ENCODE measurements at places on chromosomes 3 and 15. TPM values are rescaled to one million over a fixed set of nuclear protein-coding genes. Genes with fewer than 3 reads are reported as not detected.

DNA sequence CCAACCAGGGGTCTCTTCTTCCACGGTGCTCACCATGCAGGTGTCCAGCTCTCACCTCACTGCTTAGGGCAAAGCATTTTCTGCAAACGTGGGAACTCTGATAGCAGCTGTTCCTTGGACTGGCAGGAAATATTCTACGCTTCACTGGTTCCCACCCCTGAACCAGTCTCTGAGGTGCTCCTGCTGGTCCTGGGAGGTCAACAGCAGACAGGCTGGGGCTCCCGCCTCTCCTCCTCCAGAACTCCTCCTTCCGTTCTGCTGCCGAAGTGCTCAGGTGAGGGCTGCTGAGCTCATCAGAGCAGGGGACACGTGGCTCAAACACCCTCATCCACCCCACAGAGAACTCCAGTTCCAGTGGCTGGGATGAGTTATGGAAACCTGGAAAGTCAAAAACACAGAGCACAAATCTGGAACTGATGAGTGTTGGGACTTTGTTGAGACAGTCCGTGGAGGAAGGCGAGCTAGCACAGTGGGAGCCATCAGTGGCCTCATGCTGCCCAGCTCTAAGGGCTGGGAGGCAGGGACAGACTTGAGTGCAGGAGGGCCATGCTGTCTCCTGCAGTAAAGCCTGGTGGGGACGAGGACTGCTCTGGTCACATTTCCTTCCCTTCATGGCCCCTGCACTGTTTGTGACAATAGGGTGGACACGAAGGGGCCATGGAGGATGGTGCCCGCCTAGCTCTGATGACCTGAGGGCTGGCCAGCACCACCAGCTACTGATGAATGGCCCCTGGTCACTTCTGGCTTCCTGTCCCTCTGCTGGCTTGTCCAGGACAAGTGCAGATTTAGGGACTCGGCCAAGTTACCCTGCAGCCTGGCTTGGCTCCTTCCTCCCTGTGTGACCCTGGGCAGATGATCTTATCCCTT is 137.8 kb downstream of the KLF13 start:
- DNase-seq, result no peak

Gene POLG
- total RNA-seq, result 53.4 TPM

DNA sequence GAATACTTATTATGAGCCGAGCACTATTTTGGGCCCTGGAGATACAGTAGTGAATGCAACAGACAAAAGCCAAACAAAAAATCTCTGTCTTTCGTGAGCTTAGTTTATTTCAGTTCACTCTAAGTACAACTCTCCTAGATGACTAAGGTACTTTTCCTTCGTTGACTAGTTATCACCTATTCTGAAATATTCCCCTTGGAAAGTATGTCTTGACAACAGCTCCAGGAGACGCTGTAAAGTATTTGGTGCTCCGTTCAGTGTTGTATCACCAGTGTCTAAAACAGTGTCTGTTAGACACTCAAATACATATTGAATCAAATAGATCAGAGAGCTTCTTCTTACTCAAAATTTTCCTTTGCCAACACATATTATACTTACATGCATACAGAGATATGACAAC is 119.6 kb downstream of the TFDP2 start:
- no peak for DNase-seq

DNA sequence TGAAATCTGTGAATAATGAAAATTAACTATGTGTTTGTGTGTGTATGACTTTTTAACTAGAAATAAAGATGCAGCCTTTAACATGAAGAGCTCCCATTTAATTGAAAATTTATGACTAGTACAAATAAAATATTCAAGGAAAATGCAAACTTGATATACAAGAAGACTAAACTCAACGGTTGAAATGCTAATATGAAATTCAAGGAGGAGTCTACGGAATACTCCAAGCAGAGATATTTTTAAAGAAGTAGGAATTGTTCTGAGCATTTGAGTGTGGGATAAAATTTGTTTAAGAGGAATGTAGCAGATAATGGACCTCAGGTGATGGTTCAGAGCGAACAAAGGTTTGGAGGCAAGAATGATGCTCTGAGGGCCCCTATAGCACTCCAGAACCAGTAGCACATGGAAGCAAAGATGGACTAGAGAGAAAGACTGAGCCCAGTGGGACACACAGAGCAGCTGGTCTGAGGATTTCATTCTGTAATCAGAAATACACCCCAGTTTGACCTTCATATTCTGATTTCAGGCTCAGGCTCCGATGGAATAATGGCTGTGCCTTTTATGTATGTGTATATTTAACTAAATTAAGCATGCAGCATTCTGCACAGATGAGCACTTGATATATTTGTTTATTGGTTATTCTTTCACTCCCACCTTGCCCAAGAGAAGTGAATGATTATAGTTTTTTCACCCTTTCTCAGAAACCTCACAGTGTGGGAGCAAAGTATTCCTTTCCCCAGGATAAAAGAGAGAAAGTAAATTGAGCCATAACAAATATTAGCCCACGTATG is 227.1 kb downstream of the ZPLD1 start:
- DNase-seq, result no peak

GRCh38 chr3:148757238-148758215 is 59.8 kb downstream of the AGTR1 start:
- no peak for DNase-seq

DNA sequence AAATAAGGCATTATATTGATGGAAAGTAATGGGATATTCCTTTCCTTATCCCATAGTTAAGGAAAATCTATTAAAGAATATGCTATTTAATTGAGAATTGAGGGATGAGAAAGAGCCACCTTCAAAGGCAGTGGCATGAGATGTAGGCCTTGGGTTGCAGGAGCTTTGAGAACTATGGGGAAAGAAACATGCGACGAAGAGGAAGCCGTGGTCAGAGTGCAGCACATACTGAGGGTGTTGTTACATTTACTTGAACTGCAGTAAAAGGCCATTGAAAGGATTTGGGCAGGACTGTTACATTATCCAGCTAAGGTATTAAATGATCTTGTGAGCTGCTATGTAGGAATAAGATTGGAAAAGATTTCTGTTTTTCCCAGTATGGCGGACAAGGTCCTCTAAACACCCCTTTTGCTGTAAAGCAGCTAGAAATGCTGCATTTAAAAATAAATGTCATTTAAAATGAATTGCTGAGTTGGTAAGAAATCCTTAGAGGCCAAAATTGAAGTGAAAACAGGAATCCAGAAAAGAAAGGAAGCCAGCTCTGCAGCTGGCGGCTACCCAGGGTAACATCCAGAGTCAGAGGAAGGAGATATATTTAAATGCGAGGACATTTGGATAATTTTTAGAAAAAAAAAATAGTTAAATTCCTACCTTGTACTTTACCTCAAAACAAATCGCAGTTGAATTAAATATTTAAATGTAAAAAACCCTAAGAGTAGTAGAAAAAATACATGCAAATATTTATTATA is 61.7 kb downstream of the IL1RAP start:
- DNase-seq, result no peak

DNA sequence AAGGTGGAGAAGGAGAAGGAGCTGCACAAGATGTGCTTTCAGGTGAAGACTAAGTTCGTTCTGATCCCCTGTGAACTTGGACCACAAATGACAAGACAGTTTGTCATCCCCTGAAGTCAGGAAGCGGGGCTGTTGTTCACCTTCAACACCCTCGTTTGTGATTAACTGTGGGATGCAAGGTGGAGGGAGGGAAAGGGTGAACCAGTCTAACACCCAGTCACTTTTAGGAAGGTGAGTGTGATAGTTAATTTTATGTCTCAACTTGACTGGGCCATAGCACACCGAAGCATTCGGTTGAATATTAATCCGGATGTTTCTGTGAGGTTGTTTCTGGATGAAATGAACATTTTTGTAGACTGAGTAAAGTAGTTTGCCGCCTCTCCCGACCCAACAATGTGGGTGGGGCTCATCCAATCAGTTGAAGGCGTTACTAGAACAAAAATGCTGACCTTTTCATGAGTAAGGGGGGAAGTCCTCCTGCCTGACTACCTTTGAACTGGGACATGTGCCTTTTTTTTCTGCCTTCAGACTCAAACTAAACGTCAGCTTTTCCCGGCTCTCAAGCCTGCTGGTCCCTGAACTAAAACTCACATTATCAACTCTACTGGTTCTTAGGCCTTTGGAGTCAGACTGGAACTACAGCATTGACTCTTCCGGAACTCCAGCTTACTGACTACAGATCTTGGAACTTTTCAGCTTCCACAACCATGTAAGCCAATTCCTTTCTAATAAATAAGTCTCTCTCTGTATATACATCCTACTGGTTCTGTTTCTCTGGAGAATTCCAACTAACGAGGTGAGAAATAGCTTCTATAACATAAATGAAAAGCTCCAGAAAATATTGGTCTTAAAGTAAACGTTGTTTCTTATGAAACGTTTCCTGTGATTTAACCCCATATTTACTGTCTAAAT is 264.0 kb upstream of the SLITRK3 start:
- no peak for DNase-seq

- no peak for DNase-seq
These were observed 209.3 kb upstream of the FEZF2 start for GRCh38 chr3:62582495-62583172.

Gene KNG1
- not detected for total RNA-seq

DNA sequence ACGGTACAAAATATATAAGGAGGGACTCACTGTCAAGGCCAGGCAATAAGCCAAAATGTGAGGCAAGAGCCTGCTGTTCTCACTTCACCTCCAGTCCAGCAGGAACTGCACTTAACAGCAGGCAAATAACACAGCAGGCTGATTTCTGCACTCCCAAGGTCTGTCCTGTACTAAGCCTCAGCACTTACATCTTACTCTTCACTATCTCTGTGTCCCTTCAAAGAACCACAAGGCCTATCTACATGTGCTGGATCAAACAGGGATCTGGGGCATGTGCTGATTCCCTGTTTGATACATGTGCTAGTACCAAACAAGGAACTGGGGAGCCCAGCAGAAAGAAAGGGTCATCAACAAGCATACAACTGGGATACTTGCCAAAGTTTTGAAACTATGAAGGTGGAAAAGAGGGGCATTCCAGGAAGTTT is 22.2 kb downstream of the UACA start:
- DNase-seq, result no peak
